ENCODE measurements at places on chromosomes 1 and 21.

GRCh38 chr21:43676391-43676790 is 17.0 kb downstream of the RRP1B start:
- no peak for DNase-seq

DNA sequence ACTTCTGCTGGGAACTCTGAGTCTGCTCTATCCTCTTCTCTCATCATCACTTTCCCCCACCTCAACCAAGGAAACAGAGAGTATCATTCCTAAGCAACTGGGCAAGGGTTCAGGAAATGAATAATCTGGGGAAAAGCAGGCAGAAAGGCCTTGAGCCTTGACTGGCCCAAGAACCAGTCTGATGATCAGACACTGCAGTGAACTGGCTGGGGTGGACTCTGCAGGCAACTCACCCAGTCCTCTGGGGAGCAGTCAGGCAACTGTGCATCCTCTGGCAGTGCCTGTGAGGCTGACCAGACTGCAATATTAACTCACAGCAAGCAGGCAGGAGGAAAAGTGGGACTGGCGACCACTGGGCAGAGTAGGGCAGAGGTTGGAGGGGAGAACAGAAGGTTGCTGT is 991 bp downstream of the ANKRD35 start:
- no peak for DNase-seq

DNA sequence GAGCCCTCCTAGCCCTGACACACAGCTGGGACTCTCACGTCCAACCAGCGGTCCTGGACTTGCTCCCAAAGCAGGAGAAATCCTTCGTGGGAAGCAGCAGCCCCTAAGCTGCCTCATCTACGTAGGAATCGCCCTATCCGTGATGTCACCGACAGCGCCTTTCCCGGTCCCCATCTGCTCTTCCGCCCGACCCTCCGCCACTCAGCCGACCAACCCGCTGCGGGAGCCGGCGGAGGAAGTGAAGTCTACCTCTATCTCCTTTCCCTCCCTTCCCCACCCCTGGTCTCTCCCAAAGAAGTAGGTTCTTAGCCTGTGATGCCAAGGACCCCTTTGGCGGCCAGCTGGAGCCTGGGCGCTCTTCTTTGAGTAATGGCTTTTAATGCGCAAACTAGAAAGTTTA is 272.1 kb downstream of the FAM72C start:
- no peak for DNase-seq

DNA sequence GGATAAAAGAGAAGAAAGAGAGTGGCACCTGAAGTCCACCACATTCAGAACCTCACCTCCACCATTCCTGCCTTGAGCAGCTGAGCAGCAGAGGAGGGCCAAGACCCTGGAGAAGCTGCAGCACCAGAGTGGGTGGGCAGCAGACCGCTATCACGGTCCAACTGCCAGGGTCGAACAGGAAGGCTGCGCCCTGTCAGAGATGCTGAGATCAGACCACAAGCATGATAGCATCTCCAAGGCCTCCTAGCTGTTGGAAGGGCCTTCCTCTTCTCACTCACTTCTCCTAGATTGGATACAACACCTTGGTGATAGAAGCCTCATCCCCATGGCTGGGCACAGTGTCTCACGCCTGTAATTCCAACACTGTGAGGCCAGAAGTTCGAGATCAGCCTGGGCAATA is 12.1 kb upstream of the SLC45A3 start:
- no peak for DNase-seq

- DNase-seq = no peak
Observed at GRCh38 chr1:2378956-2379732, 12.2 kb downstream of the MORN1 start.

- no peak for DNase-seq
Observed at GRCh38 chr1:100622966-100623762, 85.2 kb downstream of the GPR88 start.

GRCh38 chr1:178743801-178744200 is 18.8 kb downstream of the RALGPS2 start:
- DNase-seq = no peak

DNA sequence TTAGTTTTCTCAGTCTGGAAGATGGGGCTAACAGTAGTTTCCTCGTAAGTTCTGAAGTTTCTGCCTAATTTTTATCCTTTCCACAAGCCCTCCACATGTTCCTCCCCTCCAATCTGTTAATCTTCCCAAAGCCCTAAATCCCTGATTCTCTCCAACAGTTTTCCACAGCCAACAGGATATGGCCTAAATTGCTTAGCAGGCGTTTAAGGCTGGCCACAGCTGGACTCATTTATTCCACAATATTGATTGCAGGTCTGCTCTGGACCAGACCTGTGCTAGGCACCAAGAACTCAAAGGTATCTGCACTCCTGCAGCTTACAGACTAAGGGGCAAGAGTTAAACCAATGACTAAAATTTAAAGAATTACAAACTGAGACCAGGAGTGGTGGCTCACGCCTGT is 3.9 kb downstream of the SLC6A9 start:
- DNase-seq = no peak

DNA sequence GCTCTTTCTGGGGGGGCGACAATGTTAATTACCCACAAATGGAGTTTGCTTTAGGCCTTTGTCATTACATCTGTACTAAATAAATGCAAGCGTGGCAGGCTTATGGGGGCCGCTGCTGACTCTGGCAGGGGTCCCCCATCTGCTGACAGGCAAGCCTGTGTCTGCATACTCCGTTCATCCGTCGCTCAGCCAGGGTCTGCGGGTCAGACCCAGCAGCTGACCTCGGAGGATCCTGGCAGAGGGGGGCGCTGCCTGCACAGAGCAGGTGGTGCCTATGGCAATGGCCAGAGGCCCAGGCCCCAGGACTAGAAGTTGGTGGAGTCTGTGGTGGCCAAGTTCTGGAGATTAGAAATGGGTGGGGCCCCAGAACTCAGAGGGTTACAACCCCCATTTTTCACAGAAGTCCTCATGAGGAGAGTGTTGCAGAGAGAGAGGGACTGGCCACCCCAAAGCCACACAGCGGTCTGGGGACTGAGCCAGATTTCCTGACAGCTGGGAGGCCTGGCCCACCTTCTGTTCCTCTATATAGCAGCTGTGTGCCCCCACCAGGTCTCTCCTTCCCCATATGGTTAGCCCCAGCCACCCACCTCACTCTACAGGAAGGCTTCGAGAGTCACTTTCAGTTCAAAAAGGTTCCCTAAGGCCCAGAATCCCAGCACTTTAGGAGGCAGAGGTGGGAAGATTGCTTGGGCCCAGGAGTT is 31.0 kb downstream of the TTC39A start:
- DNase-seq = no peak

GRCh38 chr1:116766616-116767469 is 12.6 kb downstream of the CD2 start:
- no peak for DNase-seq

DNA sequence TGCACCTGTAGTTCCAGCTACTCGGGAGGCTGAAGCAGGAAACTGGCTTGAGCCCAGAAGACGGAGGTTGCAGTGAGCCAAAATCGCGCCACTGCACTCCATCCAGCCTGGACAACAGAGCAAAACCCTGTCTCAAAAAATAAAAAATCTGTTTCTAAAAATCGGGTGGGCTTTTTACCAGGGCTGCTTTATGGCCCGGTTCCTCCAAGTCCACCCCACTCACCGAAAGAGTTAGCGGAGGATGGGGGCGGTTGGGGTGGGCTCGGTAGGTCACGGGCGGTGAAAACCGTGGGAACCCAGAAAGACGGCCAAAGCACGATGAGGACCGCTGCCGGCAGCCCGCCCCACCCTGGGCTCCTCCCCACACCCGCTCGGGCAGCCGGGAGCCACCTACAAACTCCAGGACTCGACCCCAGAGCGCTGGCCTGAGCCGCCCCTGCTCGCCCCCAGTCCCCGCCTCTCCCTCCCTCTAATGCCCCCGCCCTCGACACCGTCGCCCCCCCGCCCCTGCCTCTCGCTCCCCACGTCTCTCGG is 846 bp upstream of the PER3 start:
- DNase-seq = no peak

GRCh38 chr1:47769295-47769694 is 227.9 kb downstream of the TRABD2B start:
- DNase-seq = no peak

Data from cerebellar nuclear complex (tissue), 1 donor.